ENCODE measurements at places on chromosomes 16 and 17.

- H3K27me3 ChIP-seq, result no peaks in the 10 kb centered on the region
- H3K27ac ChIP-seq, result no peak overlapping the region
- H3K4me3 ChIP-seq, result no peak overlapping the region
- H3K4me1 ChIP-seq, result peaks cover 2% of the 10 kb centered on the region
- H3K36me3 ChIP-seq, result no peaks in the 10 kb centered on the region
These were observed 56.6 kb downstream of the ZFPM1 start for GRCh38 chr16:88509749-88510069.

DNA sequence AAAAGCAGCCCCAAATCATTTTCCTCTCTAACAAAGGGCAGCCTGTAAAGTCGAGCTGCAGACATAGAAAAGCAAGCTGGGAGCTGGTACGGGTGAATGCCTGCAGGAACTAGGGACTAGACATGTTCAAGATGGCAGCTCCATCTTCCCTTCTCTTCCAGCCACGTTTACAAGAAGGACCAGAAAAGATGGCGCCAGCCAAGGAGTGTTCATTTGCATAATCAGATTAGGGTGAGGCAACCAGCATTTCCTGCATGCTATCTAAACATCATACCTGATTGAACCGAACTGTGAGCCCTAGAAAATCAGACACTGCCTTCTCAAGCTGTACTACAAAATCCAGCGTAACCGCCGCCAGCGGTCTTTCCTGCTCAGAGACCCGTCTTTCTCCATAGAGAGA, 896.8 kb downstream of the CDH11 start:
- no peaks in the 10 kb centered on the region for H3K27me3 ChIP-seq
- no peak for DNase-seq

GRCh38 chr16:65125322-65125721, 3.5 kb upstream of the CDH11 start:
- H3K4me3 ChIP-seq, result no peak overlapping the region
- no peak for DNase-seq
- H3K4me1 ChIP-seq, result no peaks in the 10 kb centered on the region
- H3K27me3 ChIP-seq, result peaks cover 26% of the 10 kb centered on the region

- H3K4me3 ChIP-seq, result no peak overlapping the region
- no peaks in the 10 kb centered on the region for H3K27me3 ChIP-seq
- peak overlapping the region; percentile 64 for H3K27ac ChIP-seq
These were observed 5.7 kb downstream of the CSNK1D start for GRCh38 chr17:82267575-82268379.

GRCh38 chr17:6346156-6346786, 88.7 kb downstream of the AIPL1 start:
- peaks cover 3% of the 10 kb centered on the region for H3K27me3 ChIP-seq
- no peak for DNase-seq
- H3K36me3 ChIP-seq, result no peaks in the 10 kb centered on the region

GRCh38 chr16:11178424-11178823, 77.6 kb downstream of the SOCS1 start:
- H3K36me3 ChIP-seq, result peaks cover 64% of the 10 kb centered on the region
- H3K27me3 ChIP-seq, result no peaks in the 10 kb centered on the region
- H3K4me3 ChIP-seq, result no peak overlapping the region
- DNase-seq, result no peak

- peaks cover 40% of the 10 kb centered on the region for H3K27me3 ChIP-seq
- no peak for DNase-seq
- H3K4me3 ChIP-seq, result no peak overlapping the region
- H3K36me3 ChIP-seq, result no peaks in the 10 kb centered on the region
- H3K27ac ChIP-seq, result no peak overlapping the region
- no peaks in the 10 kb centered on the region for H3K4me1 ChIP-seq
These were observed 997 bp upstream of the CDH11 start for GRCh38 chr16:65122724-65123395.

DNA sequence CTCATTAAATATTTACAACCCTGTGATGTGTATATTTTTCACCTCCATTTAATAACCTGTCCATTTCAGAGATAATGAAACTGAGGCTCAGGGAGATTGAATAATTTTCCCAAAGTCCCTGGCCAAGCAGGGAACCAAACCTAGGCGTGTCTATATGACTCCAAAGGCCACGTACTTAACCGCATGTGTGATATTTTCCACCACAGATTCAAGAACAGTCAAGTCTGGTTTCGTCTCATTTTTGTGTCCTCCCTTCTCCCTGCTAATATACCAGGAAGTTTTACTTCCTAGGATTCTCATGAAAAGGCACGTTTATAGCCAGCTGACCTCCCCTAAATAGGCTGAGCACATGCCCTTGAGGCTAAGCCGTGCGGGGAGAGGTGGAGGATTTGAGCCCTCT, 15.3 kb downstream of the WFIKKN2 start:
- H3K27me3 ChIP-seq, result peaks cover 16% of the 10 kb centered on the region
- peaks cover 15% of the 10 kb centered on the region for H3K4me1 ChIP-seq
- no peak for DNase-seq
- no peak overlapping the region for H3K27ac ChIP-seq
- no peak overlapping the region for H3K4me3 ChIP-seq
- no peaks in the 10 kb centered on the region for H3K36me3 ChIP-seq

GRCh38 chr16:4028144-4028543, 88.1 kb downstream of the ADCY9 start:
- H3K4me1 ChIP-seq, result peaks cover 8% of the 10 kb centered on the region
- H3K4me3 ChIP-seq, result no peak overlapping the region
- no peak overlapping the region for H3K27ac ChIP-seq
- DNase-seq, result no peak
- no peaks in the 10 kb centered on the region for H3K36me3 ChIP-seq
- H3K27me3 ChIP-seq, result no peaks in the 10 kb centered on the region

DNA sequence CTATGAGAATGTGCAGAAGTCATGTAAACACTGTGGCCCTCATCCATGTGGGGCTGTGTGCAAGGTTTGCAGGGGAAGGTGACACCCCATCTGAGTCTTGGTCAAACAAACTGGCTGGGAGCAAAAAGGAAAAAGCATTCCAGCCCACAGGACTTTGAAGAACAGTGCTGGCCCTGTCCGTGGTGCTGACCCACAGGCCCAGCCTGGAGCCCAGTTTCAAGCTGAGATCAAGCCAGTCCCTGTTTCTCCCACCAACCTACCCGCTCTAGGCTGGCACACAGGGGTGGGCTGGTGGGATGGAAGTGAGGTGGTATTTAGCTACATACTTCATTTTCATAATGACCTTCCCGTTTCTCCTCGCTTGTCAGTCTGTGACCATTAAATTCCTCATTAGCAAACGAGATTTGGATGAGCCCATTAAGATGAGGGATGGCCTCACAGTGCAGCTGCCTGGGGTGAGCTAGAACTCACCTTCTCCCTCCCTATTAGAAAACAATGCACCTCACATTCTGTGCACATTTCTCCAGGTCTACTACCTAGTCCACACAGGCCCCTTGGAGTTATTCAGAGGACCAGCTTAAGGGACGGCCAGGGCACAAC, 12.6 kb upstream of the RPL38 start:
- H3K27me3 ChIP-seq, result peaks cover 9% of the 10 kb centered on the region
- no peak for DNase-seq

DNA sequence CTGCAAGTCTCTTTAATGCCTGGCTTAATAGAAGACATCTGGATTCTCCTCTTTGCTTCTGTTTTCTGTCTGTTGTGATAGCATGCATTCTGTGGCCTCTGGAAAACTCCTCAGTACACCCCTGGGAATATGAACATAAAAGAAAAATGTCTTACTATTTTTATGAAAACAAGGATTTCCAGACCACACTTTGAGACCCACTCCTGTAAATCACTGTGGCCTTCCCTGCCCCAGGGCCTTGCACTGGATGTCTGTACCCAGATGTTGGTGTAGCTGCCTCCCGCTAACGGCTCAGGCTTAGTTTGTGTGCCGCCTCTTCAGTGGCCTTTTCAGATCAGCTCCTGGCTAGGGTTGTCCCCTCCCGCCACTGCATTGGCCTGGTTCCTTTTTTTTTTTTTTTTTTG, 126.6 kb downstream of the SOCS1 start:
- peaks cover 77% of the 10 kb centered on the region for H3K4me1 ChIP-seq
- peak overlapping the region; percentile 85 for H3K27ac ChIP-seq
- H3K36me3 ChIP-seq, result peaks cover 67% of the 10 kb centered on the region
- no peaks in the 10 kb centered on the region for H3K27me3 ChIP-seq
- no peak for DNase-seq

GRCh38 chr16:69932228-69932627, 18.9 kb upstream of the CLEC18A start:
- no peak overlapping the region for H3K27ac ChIP-seq
- DNase-seq, result no peak
- no peak overlapping the region for H3K4me3 ChIP-seq
- peaks cover 15% of the 10 kb centered on the region for H3K36me3 ChIP-seq

DNA sequence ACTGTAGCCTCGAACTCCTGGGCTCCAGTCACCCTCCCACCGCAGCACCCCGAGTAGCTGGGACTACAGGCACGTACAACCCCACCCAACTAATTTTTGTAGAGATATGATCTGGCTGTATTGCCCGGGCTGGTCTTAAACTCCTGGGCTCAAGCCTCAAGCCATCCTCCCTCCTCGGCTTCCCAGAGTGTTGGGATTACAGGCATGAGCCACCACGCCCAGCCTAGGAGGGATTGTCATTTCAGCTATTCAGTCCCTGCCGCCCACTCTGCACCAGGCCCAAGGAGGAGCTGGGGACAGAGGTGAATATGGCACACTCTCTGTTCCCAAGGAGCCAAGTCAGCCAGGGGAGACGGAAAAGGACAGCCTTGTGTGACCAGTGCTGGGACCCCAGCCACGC, 256.2 kb downstream of the PARN start:
- H3K4me1 ChIP-seq, result no peaks in the 10 kb centered on the region
- no peak for DNase-seq
- H3K36me3 ChIP-seq, result no peaks in the 10 kb centered on the region
- H3K27me3 ChIP-seq, result no peaks in the 10 kb centered on the region

DNA sequence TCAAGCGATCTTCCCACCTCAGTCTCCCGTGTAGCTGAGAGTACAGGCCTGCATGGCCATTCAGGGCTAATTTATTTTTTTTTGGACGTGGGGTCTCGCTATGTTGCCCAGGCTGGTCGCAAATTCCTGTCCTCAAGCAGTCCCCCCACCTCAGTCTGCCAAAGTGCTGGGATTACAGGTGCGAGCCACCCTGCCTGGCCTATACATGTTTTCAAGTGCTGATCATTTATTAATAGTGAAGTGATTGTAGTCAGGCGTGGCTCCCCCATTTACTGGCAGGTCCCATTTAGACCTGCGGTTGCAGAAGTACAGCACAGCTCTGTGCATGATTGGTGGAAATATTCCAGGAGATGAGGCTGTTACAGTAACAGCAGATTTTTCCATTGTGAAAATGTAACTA, 8.4 kb downstream of the FOXK2 start:
- no peak overlapping the region for H3K27ac ChIP-seq
- peaks cover 14% of the 10 kb centered on the region for H3K36me3 ChIP-seq
- no peaks in the 10 kb centered on the region for H3K27me3 ChIP-seq
- peaks cover 45% of the 10 kb centered on the region for H3K4me1 ChIP-seq

- no peak overlapping the region for H3K4me3 ChIP-seq
- no peak overlapping the region for H3K27ac ChIP-seq
- H3K27me3 ChIP-seq, result peaks cover 46% of the 10 kb centered on the region
- no peaks in the 10 kb centered on the region for H3K4me1 ChIP-seq
- no peaks in the 10 kb centered on the region for H3K36me3 ChIP-seq
These were observed 46.2 kb upstream of the HOXB9 start for GRCh38 chr17:48672340-48672739.

- peaks cover 12% of the 10 kb centered on the region for H3K4me1 ChIP-seq
- H3K27ac ChIP-seq, result no peak overlapping the region
- H3K4me3 ChIP-seq, result no peak overlapping the region
- no peaks in the 10 kb centered on the region for H3K36me3 ChIP-seq
- no peaks in the 10 kb centered on the region for H3K27me3 ChIP-seq
These were observed 53.5 kb downstream of the ABR start for GRCh38 chr17:1126250-1126797.

GRCh38 chr17:11986942-11987329, 10.3 kb downstream of the ZNF18 start:
- H3K36me3 ChIP-seq, result peaks cover 56% of the 10 kb centered on the region
- H3K4me3 ChIP-seq, result no peak overlapping the region
- H3K27me3 ChIP-seq, result no peaks in the 10 kb centered on the region

DNA sequence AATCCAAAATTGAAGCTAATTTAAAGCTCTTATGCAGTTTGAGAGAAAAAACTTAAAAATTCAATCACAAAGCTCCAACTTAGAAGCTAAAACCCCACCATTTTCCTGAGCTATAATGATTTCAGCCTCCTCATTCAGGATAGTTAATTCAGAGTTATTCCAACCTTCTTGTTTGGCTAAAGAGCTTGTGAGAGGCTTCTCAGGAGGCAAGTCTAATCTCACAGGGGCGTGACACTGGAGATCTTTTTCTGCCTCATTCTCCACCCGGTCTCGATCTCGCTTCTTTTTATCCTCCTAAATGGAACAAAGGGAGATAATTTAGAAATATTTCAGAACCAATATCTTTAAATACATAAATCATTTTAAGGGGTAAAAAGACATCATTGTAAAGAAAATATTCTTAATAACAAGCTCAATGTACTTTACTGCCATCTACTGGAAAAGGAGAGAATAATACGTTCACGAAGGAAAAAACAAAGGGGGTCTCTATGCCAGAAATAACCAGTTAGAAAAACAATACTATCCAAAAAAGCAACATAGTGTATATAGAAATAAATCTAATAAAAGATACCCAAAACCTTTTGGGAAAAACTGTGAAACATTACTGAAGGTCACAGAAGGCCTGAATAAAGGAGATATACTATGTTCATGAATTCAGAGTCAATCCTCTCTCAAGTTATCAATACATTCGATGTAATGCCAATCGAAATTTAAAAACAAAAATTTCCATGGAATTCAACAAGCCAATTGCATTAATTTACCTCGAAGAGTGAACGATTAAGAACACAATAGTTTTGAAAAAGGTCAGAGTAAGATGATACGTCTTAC, 13.9 kb downstream of the BRD7 start:
- peaks cover 30% of the 10 kb centered on the region for H3K4me1 ChIP-seq
- H3K4me3 ChIP-seq, result no peak overlapping the region
- no peak overlapping the region for H3K27ac ChIP-seq
- H3K27me3 ChIP-seq, result no peaks in the 10 kb centered on the region
- DNase-seq, result no peak

- H3K27ac ChIP-seq, result no peak overlapping the region
- DNase-seq, result no peak
- peaks cover 4% of the 10 kb centered on the region for H3K27me3 ChIP-seq
- no peaks in the 10 kb centered on the region for H3K4me1 ChIP-seq
- no peaks in the 10 kb centered on the region for H3K36me3 ChIP-seq
- no peak overlapping the region for H3K4me3 ChIP-seq
These were observed 33.9 kb upstream of the ZNF423 start for GRCh38 chr16:49889725-49890397.

- DNase-seq, result no peak
- H3K27ac ChIP-seq, result no peak overlapping the region
- no peaks in the 10 kb centered on the region for H3K4me1 ChIP-seq
- no peak overlapping the region for H3K4me3 ChIP-seq
- no peaks in the 10 kb centered on the region for H3K36me3 ChIP-seq
These were observed 252.4 kb downstream of the IRF8 start for GRCh38 chr16:86151239-86151851.

GRCh38 chr16:64313726-64314125, 808.1 kb downstream of the CDH11 start:
- no peak overlapping the region for H3K27ac ChIP-seq
- H3K4me3 ChIP-seq, result no peak overlapping the region
- H3K36me3 ChIP-seq, result no peaks in the 10 kb centered on the region
- H3K4me1 ChIP-seq, result no peaks in the 10 kb centered on the region
- no peaks in the 10 kb centered on the region for H3K27me3 ChIP-seq

GRCh38 chr17:278676-279059, 73.9 kb downstream of the RPH3AL start:
- no peak overlapping the region for H3K4me3 ChIP-seq
- no peaks in the 10 kb centered on the region for H3K36me3 ChIP-seq
- H3K27me3 ChIP-seq, result no peaks in the 10 kb centered on the region
- no peak overlapping the region for H3K27ac ChIP-seq
